ENCODE measurements at places on chromosomes 1 and 21. TPM values are rescaled to one million over a fixed set of nuclear protein-coding genes. Genes with fewer than 3 reads are reported as not detected.

VCAM1 gene
- total RNA-seq = 54.2 TPM

PTPRU gene
- 16.6 TPM for total RNA-seq

OR2L3 gene
- not detected for total RNA-seq

ZNF593OS gene
- not detected for total RNA-seq

TXNDC12 gene
- total RNA-seq = 41.0 TPM

AJAP1 gene
- 0.06 TPM for total RNA-seq

OR2AK2 gene
- total RNA-seq = not detected

DNAJC11 gene
- total RNA-seq = 31.1 TPM

MYBPH gene
- total RNA-seq = not detected

SYPL2 gene
- total RNA-seq = 2.3 TPM

PRKAB2 gene
- 4.9 TPM for total RNA-seq

DLGAP3 gene
- total RNA-seq = 0.84 TPM

GRCh38 chr1:223827193-223827663, 18.5 kb downstream of the TP53BP2 start:
- no peak for DNase-seq

GRCh38 chr1:23475641-23476040, 8.3 kb downstream of the ASAP3 start:
- no peak for DNase-seq

DNA sequence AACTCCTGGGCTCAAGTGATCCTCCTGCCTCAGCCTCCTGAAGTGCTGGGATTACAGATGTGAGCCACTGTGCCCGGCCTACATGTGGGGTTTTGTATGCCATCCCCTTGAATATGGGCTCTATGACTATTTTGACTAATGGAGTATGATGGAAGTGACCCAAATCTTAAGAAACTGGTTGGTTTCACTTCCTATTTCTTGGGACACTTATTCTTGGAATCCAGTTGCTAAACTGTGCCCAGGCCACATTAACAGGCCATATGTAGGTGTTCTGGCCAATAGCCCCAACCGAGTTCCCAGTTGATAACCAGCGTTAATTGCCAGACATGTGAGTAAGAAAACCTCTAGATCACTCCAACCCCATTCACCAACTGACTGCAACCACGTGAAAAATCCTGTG, 36.3 kb upstream of the CLIC4 start:
- no peak for DNase-seq

DNA sequence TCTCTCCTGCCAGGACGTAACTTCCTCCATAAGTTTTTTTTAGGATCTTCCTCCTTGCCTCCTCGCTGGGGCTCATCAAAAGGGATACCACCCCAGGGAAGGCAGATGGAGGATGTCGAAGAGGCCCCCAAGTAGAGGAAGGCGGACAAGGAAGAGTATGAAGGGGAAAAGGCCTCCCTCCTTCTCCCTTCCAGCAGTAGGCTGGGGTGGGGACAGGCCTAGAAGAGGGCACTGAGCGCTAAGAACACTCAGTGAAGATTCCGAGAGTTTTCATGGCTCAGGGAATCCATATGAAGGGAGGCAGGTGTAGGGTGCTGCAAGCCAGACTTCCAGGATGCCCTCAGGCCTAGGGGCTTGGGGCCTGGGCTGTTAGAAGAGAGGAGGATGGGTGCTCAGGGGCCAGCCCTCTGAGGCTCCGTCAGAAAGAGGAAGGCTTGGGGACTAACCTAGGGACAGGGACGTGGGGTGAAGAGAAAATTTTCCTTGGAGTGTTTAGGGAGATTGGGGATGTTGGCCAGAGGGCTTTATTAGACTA, 1.8 kb upstream of the SLC6A9 start:
- no peak for DNase-seq

GRCh38 chr1:166849135-166849534, 9.9 kb downstream of the POGK start:
- no peak for DNase-seq

DNA sequence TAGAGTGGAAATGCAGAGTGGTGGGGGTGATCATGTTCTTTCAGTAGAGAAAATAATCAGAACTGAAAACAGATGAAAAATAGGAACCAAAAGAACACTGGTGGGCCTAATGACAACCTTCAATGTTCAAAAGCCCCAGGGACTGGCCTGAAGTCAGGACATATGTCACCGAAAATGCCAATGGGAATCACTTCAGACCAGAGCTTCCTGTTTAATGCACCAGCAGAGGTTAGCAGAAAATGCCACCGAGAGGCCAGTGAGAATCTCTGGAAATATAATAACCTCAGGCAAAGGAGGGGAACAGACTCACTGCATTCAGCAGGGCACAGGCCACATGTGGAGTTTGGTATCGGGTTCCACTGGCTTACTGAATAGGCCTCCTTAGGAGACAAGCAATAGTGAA, 15.9 kb upstream of the CD58 start:
- no peak for DNase-seq

GRCh38 chr1:178086766-178087165, 7.1 kb upstream of the RASAL2 start:
- DNase-seq = no peak

DNA sequence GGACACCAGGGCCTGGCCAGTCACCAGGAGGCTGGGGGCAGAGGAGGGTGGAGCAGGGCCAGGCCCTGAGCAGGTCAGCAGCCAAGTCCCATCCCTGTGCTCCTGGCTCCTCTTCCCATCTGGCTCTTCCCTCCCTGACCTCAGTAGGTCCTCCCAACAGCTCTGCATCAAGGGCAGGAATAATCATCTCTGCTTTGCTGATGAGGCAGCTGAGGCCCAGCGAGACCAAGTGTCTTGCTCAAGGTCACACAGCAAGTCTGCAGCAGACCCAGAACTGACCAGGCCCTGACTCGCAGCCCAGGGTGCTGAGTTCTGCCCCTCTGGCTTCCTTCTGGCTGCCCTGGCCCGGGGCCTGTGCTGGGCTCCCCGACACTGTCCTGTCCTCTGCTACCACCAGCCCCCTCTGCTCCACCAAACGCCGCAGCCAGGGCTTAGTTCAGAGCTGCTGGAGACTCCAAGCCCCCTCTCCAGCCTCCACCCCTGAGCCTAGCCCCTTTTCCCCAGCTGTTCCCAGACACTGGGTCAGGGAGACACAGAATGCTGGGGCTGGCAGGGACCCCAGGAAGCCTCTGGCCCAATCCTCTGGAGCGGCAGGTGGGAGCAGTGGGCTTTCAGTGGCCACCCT, 224.9 kb downstream of the PTPRU start:
- no peak for DNase-seq

DNA sequence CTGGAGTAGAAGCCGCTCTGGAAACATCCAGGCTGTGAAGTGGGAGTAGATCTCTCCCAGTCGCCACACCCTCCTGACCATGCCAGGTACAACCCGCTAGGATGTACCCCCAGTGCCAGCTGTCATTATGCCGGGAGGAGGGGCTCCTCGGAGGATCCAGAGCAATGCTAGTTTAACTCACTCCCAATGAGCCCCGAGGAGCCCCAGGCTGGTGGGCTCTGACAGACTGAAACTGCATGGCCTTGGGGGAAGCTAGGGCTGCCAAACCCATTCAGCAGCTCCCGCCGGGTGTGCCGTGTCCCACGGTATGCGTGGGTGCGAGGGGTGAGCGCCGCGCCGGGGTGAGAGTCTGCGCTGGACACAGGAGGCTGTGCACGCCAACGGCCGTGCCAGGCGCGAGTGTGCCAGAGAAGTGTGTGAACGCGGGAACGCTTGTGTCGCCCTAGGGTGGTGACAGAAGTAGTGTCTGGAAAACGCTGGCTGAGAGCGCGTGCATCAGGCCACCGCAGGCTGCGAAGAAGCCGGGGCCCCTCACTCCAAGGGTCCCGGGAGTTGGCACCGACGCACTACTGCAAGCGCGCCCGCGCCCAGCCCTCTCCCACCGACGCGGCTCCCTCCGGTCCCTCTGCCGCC, 177.1 kb upstream of the EDN2 start:
- no peak for DNase-seq

DNA sequence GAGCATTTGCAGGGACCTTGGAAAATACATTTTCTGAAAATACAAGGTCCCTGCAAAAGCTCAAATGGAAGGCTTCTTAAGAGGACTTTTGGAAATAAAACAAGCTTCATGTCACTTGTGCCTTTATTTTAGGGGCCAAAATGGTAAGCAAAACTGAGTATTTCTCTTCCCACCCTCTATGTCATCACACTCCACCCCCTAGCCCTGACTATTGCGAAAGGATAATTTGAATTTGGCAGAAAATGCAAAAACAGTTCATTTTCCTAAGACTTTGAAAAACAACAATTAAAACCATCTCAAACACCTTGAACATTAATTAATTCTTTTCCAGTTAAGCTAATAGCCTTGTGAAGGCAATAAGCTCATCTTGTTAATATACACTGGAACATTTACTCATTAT, 201.7 kb downstream of the TM2D1 start:
- no peak for DNase-seq

- no peak for DNase-seq
Observed at GRCh38 chr1:201763455-201764140, 65.4 kb upstream of the IPO9 start.

DNA sequence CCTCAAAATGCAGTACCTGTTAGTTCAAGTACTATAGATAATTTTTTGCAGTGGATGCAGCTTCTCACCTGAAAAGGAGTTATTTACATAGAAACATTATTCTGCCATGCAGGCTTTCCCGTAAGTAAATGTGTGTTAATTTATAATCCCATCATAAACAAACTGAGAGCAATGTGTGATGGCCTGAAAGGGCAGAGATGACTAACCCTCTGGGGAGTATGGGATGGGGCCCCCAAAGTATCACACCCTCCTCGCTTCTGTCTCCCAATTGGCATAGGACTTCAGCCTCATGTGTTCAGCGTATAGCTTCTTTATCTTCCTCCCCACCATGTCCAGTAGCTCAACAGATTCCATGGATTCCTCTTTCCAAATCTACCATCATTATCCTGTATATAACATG, 7.6 kb downstream of the HMGCL start:
- no peak for DNase-seq

DNA sequence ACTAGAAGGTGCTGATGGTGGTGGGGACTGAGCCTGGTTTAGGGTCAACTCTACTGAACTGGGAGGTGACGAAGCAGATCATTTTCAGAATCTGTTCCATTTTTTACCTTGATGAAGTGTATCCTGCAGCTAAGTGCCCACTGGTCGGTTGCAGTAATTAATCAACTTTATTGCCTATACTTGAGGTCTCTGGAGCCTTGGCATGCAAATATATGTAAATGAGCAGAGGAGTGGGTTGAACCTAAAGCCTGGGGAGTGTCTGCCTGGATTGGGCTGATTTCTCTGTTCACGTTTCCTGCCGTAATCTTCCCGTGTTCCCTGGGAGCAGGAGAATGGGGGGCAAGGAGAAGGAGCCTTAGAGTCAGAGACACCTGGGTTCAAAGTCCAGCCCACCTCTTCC, 286.8 kb downstream of the PTPRU start:
- DNase-seq = no peak

DNA sequence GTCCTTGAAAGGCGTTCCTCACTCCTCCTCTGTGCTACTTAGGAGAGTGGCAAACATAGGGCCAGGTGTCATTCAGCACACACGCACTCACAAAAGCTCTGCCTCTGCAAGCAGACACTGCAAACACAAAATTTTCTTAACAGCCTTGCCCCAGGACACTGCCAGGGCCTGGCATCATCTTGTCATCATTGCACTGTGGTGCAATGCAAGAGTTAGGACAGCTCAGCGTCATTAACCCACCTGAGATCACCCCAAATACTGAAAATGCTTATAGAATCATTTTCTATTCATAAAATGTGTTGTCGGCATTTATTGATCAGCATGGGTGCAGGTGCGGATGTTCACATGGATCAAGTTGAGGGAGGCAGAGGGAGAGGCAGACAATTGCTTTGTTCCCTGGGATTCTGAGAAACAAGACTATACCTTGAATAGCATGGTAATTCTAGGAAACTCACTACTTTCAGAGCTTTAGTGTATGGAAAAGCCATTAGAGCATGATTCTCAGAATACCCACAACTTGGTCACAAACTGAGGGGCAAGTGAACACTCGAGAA, 3.0 kb downstream of the ADAM30 start:
- DNase-seq = no peak

DNA sequence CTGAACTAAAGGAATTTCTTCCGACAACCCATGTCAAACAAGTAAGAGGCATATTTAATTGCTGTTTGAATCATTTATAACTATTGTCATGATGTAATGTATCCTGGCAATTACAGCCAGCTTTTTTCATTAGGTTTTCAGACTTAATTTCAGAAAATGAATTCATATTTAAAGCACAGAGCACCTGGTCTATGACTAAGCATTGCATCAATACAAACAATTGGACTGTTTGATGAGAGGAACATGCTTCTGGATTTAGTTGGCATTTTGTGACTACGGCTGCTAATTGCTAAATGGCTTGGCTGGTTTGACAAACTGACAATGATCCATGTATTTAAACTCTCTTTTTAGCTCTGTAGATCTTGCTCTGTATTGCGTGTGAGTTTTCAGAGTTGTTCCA, 853.4 kb downstream of the NCAM2 start:
- DNase-seq = no peak

- no peak for DNase-seq
Observed at GRCh38 chr1:155650231-155650757, 38.3 kb downstream of the YY1AP1 start.

DNA sequence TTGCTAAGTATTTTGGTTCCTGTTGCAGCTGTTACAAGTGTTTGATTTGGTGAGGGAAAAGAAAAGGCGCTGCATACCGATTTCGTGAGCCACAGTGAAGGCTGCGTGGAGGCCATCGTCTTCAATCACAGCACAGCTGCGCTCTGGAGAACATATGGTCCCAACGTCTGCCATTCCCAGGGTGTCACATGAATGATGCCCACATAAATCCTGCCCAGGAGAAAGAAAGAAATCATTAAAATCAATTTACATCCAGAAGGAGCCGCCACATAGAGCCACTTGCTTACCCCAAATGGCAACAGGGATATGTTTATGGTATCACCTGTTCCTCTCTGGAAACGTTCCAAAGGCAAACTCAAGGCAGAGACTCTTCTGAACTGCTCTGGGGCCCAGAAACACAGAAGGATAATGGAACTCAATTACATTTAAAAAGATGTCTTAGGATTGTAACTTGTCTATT, 12.2 kb downstream of the ADAMTS5 start:
- no peak for DNase-seq

DNA sequence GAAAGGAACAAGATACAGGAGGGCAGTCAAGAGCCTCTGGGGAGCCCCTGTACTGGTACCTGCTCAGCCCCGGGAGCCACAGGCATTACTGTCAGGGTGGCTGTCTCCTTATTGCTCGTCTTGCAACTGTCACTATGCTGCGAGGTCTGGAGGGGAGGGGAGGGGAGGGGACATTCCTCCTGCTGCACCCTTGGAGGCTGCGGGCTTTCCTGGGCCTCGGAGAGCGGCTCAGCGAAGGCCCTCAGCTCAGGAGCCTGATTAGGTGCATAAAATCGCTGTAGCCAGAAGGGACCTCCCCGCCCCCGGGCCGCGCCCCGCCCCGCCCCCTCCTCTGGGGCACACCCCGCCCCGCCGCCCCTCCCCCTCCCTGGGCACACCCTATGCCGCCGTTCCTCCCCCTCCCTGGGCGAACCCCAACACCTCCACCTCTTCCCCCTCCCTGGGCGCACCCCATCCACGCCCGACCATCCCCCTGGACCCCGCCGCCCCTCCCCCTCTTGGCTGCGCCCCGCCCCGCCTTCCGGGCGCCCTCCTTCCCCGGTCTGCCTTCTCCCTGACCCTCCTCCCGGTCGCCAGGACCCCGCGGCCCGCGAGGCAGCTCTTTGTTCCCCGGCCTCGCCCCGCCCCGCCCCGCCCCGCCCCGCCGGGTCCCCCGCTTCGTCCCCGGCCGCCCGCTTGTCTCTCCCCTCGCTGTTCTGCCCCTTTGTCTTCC, 35.5 kb downstream of the CACHD1 start:
- no peak for DNase-seq

GRCh38 chr1:25797939-25798338, 2.1 kb upstream of the SELENON start:
- no peak for DNase-seq
